ENCODE measurements at places on chromosomes 2 and 18.

GRCh38 chr2:73175663-73176204, 26.6 kb upstream of the NOTO start:
- DNase-seq = peak; percentile 74

DNA sequence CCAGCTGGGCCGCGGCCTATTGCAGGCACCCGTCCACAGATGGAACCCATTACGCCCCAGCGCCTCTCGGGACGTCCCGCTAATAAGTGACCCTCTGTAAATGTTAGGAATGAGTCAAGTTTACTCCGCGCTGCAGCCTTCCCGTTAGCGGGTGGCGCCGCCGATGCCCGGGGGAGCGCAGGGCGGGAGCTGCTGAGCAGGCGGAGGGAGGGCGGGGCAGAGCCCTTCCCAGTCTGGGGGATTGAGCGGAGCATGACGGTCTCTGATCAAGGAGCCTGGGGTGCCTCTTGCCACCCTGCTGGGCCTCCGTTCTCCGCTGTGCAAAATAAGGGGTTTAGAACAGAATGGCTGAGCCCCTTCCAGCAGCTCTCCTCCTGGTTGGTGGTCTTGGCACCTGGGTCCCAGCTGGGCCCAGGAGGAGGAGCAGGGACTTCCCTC, 10.5 kb downstream of the CROCC2 start:
- DNase-seq = no peak

GRCh38 chr2:144426981-144427479, 92.9 kb downstream of the ZEB2 start:
- DNase-seq = no peak

GRCh38 chr18:74742573-74743243, 145.0 kb downstream of the ZNF407 start:
- DNase-seq = no peak

- no peak for DNase-seq
Measured at GRCh38 chr2:30095402-30095801, 51.4 kb upstream of the YPEL5 start.

GRCh38 chr18:75533950-75534349, 106.4 kb upstream of the SMIM21 start:
- no peak for DNase-seq

GRCh38 chr18:34222307-34223163, 2.2 kb downstream of the NOL4 start:
- no peak for DNase-seq

DNA sequence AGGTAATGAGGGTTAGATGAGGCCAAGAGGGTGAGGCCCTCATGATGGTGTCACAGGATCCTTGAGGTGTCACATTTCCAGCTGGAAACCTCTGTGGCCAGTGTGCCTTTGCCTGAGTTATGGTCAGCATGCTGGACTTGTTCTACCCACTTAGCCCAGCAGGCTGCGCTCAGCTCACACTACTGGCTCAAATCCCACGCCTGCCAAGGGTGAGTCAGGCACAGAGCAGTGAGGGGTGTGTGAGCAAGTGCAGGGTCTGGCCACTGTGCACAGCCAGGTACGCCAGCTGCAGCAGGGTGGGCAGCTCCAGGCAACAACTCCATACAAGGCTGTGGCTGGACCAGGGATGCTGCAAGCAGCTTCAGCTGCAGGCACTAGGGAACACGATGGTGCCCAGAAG, 616.6 kb upstream of the FSHR start:
- DNase-seq = no peak

- no peak for DNase-seq
Measured at GRCh38 chr18:49521216-49521835, 34.3 kb upstream of the C18orf32 start.

- peak; percentile 71 for DNase-seq
Measured at GRCh38 chr18:10560452-10561045, 34.7 kb downstream of the NAPG start.

GRCh38 chr18:21463718-21464117, 136.8 kb downstream of the ESCO1 start:
- DNase-seq = no peak

- no peak for DNase-seq
Measured at GRCh38 chr2:165903406-165903805, 50.2 kb downstream of the TTC21B start.

DNA sequence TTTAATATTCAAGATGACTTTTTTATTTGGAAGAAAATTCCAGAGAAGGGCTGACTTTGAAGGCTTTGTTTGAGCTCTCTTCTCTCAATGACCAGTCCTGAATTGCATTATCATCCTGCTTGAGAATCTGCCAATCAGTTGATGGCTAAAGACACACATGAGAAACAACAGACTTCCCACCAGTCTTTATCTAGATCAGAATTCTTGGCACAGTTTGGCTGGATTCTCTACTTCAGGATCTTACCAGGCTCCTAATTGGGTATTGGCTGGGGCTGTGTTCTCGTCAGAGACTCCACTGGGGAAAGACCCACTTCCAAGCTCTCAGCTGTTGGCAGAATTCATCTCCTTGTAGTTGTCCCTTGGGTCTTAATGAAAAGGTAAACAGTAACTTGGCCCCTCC, 86.0 kb downstream of the WDSUB1 start:
- DNase-seq = no peak

DNA sequence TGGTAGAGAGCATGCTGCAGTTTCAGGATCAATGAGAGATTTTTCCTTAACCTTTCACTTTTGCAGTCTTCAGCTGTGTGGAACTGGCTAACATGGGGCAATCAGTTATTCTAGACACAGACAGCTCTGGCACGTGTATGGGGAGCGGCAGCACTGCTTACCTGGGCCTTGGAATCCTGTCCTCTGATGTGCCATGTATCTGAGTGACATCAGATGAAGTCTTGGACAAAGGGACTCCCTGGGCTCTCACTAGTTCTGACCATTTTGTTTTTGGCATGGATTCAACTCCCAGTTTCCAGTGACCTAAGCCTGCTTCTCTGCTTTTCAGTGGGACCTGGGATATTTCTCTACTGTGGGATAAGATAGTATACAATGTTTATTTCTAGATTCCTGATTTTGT, 54.3 kb downstream of the RNF144A start:
- DNase-seq = no peak

GRCh38 chr18:38747153-38747552, 1181.6 kb upstream of the CELF4 start:
- DNase-seq = no peak

DNA sequence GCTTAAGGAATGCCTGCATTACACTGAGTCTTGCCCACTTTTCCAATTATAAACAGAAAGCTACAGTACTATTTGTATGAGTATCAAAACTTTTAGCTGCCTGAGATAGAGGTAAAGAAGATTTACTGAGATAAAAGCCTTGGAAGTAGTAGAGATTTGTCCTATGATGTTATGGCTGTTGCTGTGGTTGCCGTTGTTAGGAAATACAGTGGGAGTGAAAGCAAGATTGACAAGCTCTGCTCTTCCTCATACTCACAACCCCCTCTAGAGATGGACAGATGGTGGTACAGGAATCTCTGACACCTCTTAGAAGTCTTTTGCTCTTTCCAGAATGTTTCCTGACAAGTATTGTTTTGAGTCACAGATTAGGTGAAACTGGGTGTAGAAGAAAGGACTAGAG, 242.5 kb downstream of the RPIA start:
- DNase-seq = peak; percentile 15

DNA sequence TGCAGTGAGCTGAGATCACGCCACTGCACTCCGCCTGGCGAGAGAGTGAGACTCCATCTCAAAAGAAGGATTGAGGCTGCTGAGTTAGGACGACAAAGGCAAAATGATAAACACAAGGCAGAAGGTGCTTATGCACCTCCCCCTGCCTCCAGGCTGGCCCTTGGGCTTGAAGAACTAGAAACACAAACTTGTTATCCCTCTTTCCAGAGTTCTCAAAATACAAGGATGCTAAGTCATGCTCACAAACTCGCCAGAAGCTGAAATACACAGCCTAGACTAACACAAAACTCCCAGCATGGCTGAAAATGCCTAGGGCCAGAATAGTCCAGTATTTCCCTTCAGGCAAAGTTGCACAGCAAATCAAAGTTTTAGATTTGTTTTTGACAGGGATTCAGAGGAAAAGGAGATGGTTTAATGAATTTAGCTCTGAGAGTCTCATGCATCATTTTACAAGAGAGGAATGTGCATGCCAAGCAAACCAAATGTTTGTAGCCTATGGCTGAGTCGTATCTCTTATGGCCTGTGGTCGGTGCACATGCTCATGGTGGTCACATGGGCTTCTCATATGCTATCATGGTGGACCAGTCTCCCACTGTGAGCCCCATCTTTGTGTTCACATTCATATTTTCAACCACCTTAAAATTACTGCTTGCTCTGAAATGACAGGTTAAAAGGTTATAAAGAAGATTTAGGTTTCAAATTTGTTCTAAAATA, 16.2 kb upstream of the MREG start:
- no peak for DNase-seq

GRCh38 chr18:8501044-8501443, 108.2 kb upstream of the RAB12 start:
- no peak for DNase-seq

- no peak for DNase-seq
Measured at GRCh38 chr2:242098034-242098433, 228.5 kb downstream of the RTP5 start.

- DNase-seq = no peak
Measured at GRCh38 chr18:13427354-13427753, 208.8 kb downstream of the LDLRAD4 start.

DNA sequence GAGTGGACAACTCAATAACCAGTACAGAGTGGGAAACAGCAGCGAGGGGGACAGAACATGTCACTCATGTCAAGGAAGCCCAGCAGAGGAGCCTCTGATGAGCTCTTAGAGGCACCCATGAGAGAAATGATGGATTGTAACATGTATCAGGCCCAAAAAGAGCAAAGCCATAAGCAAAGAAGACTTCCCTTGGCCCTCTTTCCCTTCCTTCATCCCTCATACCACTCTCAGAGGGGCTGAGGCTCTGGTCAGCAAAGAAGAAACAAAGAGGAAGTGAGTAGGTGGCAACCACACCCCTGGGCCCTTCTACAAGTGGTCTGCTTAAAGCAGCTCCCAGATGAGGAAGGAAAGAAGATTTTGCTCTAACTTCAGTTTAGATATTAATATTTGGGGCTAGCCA, 112.8 kb downstream of the CDC42EP3 start:
- DNase-seq = peak; percentile 39

DNA sequence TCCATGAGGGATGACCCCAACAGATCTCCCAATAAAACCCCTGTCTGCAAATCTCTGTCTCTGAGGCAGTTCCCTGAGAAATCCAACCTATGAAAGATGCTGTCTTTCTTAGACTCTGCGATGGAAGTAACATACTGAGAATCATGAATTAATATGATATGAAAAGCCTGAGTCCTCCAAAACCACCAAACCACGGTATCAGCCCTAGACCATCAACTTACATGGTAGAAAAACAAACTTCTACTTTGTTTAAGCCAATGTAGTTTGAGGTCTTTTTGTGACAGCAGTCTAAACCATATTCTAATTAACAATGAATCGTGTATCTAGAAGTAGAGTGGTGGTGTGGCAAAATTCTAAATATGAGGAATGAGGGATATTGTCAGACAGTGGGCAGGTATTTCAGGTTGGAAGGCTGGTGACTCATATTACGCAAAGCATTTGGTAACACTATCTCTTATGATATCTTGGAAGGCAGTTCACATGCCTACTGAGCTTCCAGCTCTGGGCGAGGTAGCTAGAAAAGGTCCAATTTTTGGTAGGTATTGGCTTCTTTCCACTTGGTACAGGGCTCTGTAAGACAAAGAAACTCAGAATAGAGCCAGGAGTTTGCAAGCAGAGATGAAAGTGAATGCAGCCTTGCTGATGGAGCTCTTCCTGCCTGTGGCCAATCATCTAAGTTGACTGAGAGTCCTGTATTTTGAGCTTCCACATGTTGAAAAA, 215.8 kb downstream of the ZFP36L2 start:
- DNase-seq = no peak

- no peak for DNase-seq
Measured at GRCh38 chr2:73000808-73001570, 70.5 kb downstream of the SFXN5 start.

DNA sequence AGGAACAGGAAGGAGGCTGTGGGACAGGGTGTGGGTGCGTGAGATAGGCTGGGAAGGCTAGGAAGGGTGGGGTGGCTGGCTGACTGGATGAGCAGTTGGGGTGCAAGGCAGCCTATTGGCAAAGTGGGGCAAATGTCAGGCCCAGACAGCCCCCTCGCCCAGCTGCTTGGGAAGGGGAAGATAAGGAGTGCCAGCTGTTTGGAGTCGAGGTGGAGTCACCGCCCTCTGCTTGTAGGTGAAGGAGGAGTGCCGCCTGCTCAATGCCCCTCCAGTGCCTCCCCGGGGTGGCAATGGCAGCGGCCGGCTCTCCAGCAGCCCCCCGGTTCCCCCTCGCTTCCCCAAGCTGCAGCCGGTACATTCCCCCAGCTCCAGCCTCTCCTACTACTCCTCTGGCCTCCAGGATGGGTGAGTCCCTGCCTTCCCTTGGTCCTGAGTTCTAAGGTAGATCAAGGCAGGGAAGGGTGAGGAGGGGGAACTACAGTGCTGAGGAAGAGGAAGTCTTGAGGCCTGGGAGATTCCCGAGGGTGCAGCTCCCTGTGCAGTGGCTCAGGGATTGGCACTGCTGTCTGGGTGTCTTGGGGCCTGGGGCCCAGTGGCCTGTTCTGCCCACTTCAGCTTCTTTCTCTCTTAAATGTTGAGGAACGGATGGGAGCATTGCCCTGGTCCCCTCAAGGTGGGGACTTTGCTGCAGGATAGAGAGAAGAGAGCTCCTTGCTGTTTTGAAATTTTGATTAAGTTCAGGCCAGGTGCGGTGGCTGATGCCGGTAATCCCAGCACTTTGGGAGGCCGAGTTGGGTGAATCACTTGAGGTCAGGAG, 13.3 kb downstream of the GAREM2 start:
- DNase-seq = peak; percentile 14

GRCh38 chr2:232950751-232951150, 62.3 kb downstream of the NGEF start:
- DNase-seq = no peak

DNA sequence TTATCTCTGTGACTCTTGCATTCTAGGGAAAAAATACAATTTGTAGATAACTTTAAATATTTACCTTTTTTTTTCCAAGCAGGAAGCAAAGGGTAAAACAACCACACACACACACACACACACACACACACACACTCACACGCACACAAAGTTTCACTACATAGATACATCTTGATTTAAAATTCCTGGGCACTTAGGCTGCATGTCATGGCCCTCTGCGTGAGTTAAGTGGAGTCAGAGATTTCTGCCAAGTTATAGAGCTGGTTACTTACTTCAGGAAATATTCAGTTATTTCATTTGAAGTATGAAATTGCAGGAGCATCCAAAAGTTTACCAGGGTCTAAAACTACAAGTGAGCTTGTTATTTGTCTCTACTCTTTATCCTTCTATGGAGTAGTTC, 612.0 kb downstream of the IRS1 start:
- no peak for DNase-seq

DNA sequence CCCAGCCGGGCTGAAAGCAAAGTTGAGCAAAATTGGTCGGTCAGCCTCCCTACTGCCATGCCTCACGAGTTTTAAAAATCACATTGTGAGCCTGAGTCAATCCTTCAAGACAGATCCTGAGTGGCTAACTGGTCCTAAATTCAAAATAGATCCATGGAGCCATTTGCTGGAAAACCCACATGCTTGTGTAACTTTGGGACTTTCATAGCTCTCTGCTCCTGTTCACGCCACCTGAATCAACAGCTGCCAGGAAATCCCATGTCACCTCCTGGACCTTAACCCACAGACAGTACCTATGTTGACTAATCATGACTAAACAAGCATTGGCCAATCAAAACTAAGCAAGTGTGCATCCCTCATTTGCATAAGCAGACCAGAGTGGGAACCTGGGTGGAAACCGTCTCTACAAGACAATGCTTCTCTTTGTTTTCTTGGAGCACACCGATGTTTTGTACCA, 42.8 kb upstream of the LDLRAD4 start:
- no peak for DNase-seq

GRCh38 chr2:216654528-216655052, 21.4 kb downstream of the IGFBP2 start:
- DNase-seq = no peak

- no peak for DNase-seq
Measured at GRCh38 chr18:64099244-64099643, 49.6 kb downstream of the LINC00305 start.
